K562 (cell line): ENCODE measurements at places on chromosomes 11 and 22.

GRCh38 chr11:35736952-35737351, 74.4 kb downstream of the TRIM44 start:
- no peak for DNase-seq

- no peak for DNase-seq
Measured at GRCh38 chr11:86559311-86559945, 113.0 kb downstream of the ME3 start.

DNA sequence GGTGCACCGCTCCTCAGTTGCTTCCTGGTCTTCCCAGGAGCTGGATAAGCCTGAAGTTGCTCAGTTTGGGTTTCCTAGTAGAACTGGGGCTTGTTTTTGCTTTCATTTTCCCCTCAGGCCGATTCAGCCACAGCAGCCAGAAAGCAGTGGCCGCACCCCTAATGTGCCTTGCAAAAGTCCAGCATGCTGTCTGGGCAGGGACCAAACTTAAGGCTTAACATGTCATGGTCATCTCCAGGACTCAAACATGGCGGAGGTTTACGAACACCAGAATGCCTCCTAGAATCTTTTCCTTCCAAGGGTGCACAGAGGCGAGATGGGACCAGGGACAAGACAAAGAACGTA, 2.5 kb downstream of the GNG3 start:
- no peak for DNase-seq

DNA sequence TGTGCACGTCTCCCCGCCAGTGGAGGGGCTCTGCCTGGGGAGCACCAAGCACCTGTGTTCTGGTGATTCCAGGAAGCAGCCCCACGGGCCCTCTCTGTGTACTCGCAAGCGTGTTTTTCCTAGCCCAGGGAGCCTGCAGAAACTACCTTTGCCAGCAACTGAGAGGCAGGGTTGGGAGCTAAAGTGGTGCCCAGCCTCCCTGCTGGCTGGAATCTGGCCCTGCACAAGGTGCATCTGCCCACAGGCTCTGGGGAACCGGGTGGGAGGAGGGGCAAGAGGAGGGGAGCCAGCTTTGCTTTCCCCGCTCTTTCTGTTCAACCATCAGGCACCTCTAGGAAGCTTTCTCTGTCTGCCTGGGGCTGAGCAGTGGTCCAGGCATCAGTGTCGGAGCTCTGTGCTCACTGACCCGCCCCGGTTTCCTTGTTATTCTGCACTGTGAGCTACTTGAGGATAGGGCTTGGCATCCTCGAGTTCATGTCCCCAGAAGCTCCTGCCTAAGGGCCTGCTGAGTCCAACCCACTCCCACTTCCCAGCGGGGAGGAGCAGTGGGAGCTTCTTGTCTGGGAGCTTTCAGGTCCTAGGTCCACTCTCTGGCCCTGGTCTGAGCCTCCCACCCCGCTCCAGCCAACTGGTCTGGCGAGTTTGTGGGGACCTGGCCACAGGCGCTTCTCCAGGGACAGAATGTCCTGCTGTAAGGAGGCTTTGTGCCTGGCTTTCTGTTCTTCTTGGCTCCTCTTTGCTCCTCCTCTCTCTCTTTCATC, 14.9 kb downstream of the DAGLA start:
- DNase-seq: no peak

GRCh38 chr11:2538951-2539350, 94.1 kb downstream of the KCNQ1 start:
- no peak for DNase-seq

DNA sequence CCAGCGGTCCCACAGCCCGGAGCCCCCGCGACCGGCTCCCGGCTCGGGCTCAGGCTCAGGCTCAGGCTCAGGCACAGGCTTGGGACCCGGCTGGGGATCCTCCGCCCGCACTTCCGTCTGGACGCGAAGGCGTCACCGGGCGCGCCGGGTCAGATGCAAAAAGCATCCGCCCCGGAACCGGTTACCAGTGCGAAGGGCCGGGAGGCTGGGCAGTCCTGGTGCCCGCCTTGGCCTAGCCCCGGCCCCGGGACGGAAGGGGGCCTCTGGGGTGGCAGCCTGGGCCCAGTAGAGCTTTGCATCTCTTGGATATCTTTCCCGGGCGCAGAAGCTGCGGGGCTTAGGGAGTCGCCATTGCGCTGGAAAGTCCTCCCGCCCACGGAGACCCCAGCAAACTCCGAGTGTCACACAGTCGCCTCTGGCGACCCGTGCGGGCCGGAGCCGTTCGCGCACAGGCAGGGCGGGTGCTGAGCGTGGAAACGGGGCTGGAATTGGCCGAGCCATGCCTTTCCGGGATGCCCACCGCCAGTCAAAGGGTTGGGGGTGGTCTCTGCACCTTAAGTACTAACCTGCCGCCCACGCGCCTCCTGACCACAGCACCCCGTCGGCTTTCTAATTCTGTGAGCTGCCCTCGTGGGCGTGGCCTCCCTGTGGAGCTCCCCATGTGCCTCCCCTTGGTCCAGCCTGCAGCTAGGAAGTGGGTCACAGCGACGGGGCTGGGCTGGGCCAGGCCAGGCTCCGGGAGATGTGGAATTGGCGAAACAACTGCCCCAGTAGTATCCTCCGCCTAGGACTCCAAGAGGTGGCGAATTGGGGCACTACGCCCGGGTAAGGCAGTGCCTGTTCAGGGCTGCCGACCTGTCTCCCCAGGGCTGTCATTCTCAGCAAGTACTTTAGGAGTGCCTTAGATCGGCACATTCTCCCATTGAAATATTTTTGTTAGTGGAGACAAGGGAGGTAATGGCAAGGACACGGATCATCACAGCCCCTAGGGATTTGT, at the start of gene TMEM9B:
TSS of gene TMEM9B (minus strand) at position 119 of the 997 bp plus-strand sequence. CDS start 129 bp downstream, outside the sequence.
- peak; percentile 85 for DNase-seq

GRCh38 chr11:35272391-35272902, 133.5 kb downstream of the CD44 start:
- DNase-seq: no peak

DNA sequence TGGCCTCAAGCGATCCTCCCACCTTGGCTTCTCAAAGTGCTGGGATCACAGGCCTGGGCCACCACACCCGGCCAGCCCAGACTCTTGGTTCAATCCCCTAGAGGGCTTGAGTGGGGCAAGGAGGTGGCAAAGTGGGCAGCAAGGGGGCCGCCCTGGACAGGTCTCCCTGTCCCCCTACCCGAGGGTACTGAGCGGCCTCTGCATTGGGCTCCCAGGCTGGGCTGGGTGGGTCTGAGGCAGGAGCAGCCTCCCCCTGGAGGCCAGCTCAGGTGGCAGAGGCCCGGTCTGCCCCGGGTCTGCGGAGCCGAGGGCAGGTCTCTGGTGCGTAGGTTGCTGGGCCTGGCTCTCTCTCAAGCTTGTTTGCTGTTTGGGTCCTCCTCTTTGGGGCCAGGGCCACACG, 22.4 kb upstream of the CCDC188 start:
- no peak for DNase-seq

DNA sequence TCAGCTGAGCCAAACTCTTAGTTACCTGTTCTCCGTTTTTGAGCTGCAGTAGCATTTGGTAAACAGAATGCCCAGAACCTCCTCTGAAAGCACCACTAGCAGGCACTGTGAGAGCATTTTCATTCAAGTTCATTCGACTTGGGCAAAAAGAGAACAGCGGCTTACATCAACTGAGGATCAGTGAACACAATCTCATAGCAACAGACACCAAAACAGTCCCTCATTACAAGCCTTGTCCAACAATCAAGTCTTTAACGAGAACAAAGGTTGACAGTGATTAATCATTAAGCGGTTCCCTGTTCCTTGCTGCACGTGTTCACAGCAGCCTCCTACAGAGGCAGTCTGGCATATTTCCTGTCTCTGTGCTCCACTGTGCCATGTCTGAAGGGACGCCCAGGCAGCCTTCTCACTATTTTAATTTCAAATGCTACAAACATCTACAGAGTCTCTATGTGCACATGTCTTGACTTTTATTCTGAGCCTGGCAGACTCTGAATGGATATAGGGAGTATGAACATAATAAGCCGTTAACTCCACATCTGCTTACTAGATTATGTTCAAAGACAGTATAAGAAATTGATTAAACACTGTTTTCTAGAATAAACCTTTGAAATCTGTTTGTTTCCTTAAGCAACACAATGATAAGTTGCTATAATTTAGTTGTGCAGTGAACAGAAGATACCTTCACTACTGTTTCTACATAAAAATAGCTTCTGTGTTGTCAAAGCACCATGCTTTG, 88.3 kb upstream of the MTMR2 start:
- peak; percentile 11 for DNase-seq

GRCh38 chr22:42271191-42271813, 849 bp upstream of the TCF20 start:
- DNase-seq: no peak

GRCh38 chr11:112211536-112211935, 14.7 kb upstream of the PTS start:
- DNase-seq: no peak

- no peak for DNase-seq
Measured at GRCh38 chr11:7511401-7511800, 2.4 kb upstream of the PPFIBP2 start.

DNA sequence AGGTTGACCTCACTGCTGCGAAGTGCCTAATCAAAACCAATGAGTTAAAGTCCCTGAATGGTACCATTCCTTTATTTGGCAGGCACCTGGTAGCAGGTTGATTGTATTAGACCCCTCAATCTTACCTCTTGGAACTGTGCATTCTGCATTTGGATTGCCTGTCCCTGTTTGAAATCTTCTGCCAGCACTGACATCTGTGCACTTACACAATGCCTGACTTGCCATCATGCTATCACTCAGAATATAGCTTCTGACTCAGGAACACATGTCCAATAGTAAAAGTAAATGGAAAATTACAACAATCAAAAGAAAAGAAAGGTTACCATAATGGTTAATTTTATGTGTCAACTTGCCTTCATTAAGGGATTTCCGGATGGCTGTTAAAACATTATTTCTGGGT, 366.0 kb upstream of the PDGFD start:
- no peak for DNase-seq

GRCh38 chr11:128390246-128390645, 197.1 kb downstream of the ETS1 start:
- no peak for DNase-seq

DNA sequence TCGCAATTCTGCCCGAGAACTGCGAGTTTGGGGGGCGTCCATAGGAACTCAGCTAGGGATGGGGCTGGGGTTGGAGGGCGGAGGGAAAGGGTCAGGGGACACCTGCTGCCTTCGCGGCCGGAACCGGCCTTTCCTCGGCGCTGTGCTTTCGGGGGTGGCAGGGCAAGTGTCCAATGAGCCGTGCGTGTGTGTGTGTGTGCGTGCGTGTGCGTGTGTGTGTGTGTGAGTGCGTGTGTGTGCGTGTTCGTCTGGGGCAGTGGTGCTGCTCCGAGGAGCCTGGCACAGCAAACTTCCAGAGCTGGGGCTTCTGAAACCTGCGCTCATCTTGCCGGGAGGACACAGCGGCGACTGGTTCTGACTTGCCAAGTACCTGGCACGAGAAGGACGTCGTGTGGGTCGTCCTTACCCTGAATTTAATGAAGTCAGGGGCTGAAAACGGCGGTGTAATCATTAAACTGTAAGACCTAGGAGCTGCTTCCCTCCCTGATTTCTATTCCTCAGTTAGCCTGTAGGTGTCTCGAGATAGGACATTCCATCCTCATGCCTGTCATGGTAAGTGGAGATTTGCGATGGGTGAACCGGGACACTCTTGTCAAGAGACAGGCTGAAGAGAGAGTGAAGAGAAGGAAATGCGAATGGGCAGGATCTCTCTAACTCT, 27.0 kb upstream of the AMOTL1 start:
- DNase-seq: peak; percentile 27

GRCh38 chr11:35056391-35057093, 82.4 kb upstream of the CD44 start:
- no peak for DNase-seq

DNA sequence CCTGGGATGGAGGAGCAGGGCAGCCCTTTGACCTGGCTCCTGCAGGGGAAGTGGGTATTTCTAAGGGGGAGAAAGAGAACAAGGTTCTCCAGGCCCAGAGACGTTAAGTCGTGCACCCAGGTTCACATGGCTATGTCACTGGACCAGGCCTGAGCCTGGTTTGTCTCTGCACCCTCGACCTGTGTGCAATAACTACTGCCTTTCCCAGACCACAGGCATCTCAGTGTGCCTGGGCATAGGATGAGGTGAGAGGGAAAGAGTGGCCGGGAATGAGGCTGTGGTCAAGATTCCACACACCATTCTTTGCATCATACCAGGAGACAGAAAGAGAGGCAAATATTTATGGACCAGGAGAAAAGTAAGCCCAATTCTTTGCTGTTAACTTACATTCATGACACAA, 66.8 kb downstream of the PRR5L start:
- DNase-seq: no peak

- no peak for DNase-seq
Measured at GRCh38 chr11:4156571-4156970, 62.0 kb downstream of the RRM1 start.

GRCh38 chr22:47215851-47216250, 453.4 kb downstream of the TBC1D22A start:
- no peak for DNase-seq

DNA sequence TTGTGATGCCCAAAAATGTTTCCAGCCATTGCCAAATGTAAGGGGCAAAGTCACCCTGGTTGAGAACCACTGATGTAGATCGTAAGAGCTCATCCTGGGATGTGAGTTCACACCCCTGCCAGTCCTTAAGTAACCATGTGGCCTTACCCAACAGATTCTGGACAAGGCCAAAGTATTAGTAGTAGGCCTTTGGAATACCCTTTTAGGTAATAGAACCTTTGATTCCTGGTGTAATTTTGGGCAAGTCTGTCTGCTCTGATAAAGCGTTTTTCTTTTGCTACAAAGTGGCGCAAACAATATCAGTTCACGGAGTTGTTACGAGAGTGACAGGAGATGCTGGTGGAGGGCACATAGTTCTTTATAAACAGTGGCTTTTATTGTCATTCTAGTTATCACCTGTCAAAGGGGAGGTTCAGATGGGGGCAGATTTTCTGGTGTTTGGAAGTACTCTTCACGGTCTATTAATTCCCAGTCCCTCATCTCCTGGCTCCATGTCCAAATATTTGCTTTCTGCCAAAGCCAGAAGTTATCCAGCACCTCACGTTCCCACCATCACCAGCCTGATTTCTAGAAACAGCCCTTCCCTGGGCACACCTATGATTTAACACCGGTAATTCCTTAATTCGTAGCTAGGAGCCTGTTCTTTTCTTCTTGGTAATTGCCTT, 73.8 kb upstream of the CRYBB3 start:
- no peak for DNase-seq

DNA sequence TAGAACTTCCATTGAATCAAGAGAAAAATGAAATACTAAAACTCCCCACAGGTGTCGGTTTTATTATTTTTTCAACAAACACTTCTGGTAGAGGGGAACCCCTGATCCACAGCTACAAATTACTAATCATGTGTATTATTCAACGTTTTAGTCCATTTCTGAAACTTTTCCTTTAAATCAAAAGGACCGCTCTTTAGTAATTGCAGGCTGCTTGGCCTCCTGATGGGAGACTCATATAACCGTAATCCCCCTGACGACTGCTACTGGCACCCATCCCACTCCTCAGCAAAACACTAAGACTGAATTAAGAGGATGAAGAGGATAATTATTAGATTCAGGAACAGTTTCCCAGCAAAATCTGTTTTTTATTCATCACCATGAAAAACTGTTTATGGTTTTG, 46.4 kb downstream of the PAX6 start:
- no peak for DNase-seq

- DNase-seq: no peak
Measured at GRCh38 chr11:91243051-91243450, 981.6 kb upstream of the FAT3 start.
